ENCODE measurements at places on chromosomes 3 and 15.
A peak's percentile ranks its signal among the peaks of the same experiment; 100 is the strongest.

DNA sequence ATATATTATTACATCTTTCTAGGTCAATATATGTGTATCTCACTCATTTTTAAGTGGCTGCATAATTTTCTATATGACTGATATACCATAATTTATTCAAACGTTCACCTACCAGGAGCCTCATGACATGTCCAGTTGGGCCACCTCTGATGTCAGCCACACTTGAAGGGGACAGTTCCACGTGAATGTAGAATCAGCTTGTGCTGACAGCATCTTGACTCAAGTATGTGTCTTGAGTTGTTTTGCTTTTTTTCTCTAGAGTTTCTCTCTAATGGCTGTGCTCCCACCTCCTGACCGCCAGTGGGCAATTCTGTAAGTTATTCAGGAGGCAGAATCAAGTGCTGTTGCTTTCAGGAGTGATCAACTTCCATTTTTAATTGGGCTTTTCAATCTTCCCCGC, 237.9 kb downstream of the NFKBIZ start:
- DNase-seq = no peak

DNA sequence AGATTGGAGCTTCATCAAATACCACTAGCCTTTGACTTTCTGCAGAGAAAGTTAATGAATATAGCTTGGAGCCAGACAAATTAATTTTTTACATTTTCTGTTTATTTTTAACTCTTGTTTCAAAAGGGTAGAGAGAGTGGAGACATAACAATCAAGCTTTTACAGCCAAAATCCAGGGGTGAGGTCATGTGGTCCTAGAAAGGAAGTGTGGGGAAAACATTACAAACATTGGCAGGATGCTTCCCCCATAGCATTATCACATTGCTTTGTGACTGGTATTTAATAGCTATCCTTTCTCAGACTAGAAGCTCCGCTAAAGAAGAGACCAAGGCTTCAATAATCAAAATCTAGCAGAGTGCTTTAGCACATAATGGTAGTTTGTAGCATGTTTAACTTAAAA, 46.4 kb upstream of the PHLDB2 start:
- DNase-seq = no peak

- no peak for DNase-seq
These were observed 64.1 kb downstream of the TLE3 start for GRCh38 chr15:70033529-70034140.

DNA sequence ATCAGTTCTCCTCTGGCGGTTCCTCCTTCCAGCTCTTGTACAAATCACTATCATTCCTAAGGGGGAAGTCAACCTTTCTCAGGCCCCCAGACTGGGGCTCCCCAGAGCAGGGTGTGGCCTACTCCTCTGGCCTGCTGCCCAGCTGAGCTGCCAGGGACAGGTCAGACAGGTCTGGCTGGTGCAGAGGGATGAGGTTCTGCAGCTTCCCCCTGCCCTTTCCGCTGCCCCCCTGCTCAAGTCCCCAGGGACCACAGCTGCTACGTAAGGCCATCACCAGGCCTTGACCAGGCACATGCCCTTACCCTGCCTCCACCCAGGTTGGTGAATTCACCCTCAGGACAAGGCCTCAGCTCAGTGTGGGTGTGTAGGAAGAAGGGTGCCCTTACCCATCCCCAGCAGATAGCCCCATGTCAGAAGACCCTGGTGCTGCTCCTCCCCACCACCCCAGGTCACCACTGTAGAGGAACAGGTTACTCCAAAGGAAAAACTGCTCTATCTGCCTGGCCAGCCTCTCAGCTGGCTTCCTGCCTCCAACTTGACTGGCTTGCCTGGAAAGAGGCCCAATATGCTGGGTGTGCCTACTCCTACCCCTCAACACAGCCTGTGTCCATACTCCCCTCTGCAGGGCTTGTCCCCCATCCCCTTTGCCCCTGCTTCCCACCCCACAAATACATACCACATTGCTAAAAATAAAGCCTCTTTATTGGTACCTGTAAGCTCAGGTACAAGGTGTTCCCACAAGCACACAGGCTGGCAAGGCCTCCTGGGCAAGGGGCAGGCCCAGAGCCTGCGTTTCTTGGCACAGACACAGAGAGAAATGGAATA, 12.0 kb downstream of the CSRNP1 start:
- no peak for DNase-seq

DNA sequence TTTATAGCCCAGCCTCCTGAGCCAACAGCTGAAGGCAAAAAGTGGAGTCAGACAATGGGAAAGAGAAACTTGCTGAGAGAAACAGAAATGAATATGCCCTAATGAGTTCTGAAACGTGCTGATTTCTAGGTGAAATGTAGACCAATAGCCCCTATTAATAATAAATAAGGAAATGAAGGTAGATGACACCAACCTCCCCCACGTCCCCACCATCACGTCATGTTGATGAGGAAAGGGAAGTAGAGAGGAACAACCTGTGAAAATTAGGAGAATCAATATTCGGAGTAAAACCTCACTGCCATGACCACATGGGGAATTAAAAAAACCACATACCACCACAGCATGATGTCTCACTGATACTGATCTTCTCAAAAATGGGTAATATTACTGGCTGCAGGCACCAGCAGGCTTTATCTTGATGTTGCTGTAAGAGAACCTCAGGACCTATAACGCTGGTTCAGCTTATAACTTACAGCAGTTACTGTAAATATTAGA, 64.0 kb downstream of the KAT2B start:
- peak; percentile 48 for DNase-seq

GRCh38 chr3:56960234-56960917, 100.1 kb upstream of the SPATA12 start:
- DNase-seq = no peak

DNA sequence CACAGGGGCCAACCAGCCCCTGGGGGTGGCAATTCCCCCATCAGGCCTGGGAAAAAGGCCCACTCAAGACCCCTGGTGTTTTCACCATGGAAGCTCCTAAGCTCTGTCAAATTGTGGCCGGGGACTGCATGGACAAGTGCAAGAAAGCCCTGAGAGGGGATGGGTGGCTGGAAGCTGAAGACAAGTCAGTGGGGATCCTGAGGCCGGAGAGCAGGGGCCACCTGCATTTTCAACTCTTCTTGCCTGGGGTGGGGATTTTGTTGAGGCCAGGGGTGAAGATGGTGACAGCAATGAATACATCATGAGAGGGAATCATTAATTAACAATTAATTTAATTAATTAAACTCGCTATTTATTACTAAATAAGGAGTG, 33.9 kb downstream of the FEM1B start:
- no peak for DNase-seq

DNA sequence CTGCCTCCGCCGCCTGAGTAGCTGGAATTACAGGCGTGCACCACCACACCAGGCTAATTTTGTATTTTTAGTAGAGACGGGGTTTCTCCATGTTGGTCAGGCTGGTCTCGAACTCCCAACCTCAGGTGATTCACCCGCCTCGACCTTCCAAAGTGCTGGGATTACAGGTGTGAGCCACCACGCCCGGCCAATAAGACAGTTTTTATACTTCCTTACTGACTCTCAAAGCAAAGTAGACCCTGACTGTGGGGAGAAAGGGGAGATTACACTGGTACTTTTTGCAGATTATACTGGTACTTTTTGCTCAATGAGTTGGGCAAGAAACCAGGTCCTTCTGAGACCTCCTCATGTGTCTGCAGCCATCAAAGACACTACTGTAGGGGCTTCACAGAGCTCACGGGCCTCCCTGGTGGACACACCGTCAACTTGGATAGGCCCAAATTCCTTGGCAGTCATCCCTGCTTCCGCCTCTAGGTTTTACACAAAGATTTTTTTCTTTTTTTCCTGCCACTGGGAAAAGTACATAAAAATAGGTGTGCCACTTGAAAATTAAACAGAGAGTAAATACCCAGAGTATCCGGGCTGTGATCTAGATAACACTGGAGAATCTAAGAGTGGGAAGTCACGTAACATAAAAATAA, 143.3 kb upstream of the WNT5A start:
- DNase-seq = no peak

DNA sequence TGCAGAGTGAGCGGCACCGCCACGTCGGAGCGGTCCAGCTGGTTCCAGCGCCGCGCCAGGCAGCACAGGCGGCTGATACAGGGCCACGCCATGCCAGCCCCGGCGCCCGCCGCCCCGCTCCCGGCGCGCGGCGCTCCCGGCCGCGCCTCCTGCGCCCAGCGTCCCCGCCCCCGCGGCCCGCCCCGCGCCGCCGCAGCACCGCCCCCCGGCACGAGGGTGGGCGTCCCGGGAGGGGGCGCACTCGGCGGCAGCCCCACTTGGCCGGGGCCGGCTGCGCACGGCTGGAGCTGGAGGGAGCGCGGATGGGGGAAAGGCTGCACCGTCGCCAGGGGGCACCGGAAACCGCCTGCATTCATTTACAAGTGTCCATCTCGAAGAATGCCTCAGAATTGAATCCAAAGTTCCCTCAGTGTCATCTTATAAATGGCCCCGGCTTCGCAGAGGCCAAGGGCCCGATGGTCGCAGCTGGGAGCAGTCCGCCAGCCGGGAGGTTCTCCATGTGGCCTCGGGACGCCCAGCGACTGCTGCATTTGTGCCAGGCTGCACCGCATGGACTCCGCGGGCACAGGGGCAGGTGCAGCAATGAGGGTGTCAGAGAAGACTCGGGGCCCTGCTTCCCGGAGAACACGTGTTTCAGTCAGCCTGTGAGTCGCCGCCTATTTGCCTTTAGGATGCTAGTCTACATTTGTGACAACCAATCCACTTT, at the start of gene MAP6D1:
MAP6D1 (minus strand) TSS at position 122 of the 706 bp plus-strand sequence; CDS start at position 92, 30 bp downstream.
- DNase-seq = no peak
